ENCODE measurements at places on chromosomes 2 and 18. TPM values are rescaled to one million over a fixed set of nuclear protein-coding genes. Genes with fewer than 3 reads are reported as not detected.

The FAM168B gene
- total RNA-seq: 59.9 TPM

The NEU2 gene
- not detected for total RNA-seq

The ARHGAP15 gene
- 0.60 TPM for total RNA-seq

The FARP2 gene
- 11.9 TPM for total RNA-seq

The FSHR gene
- not detected for total RNA-seq

The SERPINB4 gene
- 0.99 TPM for total RNA-seq

The SIX3 gene
- total RNA-seq: not detected

DNA sequence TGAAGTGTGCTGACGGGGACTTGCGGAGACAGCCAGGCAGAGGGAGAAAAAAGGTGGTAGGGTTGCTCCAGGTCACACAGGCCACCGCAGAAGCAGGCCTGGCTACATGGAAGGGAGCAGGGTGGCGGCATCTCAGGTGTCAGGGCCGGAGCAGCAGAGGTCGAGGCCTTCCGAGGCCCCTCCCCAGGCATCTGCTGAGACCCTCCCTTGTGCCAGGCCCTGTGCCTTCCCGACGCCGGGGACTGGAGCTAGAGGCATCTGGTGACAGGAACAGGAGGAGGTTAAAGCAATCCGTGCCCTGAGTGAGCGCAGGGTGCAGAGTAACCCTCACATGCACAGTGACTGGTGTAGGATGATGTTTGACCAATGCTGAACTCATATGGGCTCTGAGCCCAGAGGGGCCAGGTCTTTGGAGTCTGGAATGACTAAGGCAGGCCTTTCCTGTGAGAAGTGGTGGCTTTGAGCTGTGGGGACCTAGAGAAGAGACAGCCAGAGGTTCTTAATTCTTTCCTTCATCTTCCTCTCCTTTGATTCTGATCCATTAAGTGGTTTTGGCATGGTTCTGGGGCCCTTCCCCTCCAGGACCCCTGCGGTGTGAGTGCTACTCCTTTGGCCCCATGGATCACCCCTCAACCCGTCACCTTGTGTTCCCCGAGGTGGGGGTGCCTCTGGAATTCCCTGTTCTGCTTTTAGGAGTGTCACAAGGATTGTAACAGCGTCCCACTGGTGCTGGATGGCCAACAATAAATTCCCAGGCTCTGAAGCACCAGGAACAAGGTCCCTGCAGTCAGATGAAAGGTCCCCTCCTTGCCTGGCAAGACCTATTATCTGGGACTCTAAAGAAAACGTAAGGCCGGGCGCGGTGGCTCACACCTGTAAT is 72.1 kb downstream of the KLHL29 start:
- ATAC-seq: no peak

DNA sequence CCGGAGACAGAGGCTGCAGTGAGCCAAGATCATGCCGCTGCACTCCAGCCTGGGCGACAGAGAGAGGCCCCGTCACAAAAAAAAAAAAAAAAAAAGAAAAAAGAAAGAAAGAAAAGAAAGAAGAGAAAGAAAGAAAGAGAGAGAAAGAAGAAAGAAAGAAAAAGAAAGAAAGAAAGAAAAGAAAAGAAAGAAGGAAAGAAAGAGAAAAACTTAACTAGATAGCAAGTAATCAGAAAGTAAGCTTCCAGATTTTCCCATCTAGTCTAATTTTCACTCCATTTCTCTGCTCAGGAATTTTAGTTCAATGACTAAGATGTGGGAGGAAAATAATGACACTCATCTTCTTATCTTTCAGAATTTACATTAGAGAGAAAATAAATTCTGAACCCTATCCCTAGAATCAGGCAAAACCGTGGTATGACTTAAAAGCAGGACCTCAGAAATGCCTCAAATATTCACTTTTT is 2.4 kb downstream of the GFPT1 start:
- ATAC-seq: no peak

DNA sequence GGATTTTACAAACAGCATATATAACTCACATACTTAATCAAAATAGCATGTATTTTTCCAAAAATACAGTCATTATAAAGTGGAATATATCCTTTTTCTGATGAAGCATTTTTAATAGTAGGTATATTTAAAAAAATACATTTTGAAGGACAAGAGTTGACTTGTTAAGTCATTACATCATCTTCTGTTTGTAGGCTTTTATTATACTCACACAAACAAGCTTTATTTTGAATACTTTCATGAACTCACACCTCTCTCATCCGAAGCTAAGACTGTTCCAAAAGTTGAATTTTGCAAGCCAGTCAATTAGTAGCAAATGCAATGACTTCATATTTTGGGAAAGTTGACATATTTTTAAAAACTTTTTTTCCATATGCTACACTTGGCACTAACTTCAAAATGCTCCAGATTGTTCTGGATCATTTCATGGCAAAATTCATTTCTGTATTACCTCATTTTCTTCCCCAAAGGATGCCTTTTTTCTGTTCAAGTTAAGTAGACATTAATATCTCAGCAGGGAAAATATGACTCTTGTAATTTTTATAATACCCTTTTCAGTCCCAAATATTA is 68.5 kb upstream of the WDR75 start:
- no peak for ATAC-seq

DNA sequence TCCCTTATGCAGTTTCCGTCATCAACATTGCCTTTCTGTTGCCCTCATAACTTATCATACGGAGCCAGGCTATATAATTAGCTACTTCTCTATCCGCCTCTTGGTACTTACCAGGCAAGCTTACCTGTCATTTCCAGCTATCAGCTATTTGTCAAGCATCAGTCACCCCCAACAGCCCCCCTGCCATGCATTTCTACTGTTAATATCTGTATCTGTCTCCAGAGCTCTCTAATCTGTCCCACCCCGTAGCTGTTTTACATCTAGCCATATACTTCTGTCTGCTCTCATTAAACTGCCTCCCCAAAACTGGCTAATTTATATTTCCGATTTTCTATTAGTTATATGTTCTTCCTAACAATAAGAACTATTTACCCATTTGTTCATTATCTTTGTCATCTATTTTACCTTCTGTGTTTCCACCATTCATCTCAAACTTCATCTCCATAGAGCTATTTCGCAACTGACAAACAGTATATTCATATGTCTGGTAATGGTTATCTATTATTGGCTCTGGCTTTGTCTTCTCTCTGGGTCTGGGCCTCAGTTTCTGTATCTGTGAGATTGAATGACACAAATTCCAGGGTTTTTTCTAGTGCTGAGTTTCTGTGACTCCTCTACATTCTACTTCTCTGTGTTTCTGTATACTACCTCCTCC is 9.6 kb downstream of the EMX1 start:
- no peak for ATAC-seq

DNA sequence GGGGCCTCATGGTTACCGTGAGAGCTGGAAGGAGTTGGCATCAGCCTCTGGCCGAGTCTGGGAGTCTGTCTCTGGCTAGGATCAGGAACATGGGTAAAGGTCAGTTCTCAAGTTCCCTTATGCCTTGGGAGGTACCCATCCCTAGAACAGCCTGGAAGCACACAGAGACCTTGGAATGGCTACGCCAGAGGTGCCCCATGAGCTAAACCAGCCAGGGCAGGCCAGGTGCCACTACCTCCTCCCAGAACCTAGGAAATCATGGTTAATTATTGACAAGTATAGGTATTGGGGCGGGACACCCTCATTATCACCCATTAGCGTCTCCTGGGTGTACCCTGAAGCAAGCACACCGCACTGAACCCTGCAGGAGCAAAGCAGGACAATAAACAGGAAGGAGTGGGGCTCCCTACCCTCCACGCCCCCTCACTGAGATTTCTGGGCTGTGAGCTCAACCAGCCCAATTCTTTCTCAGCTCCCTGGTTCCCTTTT is 3.0 kb upstream of the ASPRV1 start:
- no peak for ATAC-seq

DNA sequence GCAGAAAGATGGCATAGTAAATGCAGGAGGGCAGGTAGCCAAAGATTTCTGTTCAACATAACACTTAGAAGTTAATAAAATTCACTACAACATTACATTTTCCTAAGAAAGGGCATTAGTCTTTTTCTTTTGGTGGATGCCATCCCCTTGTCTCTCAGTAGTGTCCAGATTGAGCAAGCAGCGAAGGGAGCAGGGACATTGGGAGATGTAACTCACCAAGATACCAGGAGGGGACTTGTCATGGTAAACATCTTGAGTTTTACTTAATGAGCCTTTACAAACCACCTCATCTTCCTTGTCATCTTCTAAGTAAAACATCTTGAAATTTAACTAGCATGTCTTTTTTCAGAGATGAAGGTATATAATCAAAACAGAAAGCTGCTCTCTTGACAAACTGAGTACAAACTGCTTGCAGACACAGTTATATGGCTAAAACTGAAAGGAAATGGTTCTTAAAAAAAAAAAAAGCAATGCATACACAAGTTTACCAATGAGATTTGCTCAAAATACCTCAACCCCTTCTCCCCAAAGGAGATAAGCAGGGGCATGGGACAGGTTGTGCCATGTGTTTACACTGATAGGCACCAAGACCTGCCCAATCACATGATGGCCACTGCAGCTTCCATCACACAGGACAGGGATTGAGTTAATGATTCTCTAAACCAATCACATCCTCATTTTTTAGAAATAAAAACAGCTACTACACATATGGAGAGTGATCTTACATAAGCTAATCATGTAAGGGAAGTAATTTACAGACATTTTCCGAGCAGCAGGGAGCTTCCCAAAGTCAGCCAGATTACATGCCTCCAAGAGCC is 30.3 kb downstream of the LPIN2 start:
- no peak for ATAC-seq

- ATAC-seq: no peak
Observed at GRCh38 chr2:239756790-239757760, 268.1 kb downstream of the NDUFA10 start.

GRCh38 chr18:29271501-29271900 is 1094.6 kb upstream of the CDH2 start:
- peak; percentile 55 for ATAC-seq

GRCh38 chr2:237068005-237068576 is 17.6 kb upstream of the COPS8 start:
- no peak for ATAC-seq

GRCh38 chr2:195498839-195499490 is 158.1 kb upstream of the SLC39A10 start:
- no peak for ATAC-seq

DNA sequence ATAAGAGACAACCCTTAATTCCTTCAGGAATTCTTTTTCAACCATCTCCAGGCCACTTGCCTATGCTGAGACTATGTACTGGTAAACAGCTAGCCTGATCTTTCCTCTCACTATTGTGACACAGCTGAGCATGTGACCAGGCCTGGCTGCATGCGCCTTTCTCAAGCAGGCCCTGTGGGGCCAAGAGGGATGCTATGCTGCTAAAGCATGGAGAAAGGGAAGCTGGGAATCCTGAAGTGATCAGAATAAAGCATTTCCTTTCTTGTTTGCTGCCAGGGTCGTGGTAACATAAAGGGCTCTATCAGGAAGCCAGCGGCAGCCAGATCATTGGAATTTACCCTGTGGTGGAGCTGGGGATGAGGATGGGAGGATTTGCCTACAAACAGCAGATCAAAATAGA is 29.8 kb upstream of the LCLAT1 start:
- ATAC-seq: no peak

DNA sequence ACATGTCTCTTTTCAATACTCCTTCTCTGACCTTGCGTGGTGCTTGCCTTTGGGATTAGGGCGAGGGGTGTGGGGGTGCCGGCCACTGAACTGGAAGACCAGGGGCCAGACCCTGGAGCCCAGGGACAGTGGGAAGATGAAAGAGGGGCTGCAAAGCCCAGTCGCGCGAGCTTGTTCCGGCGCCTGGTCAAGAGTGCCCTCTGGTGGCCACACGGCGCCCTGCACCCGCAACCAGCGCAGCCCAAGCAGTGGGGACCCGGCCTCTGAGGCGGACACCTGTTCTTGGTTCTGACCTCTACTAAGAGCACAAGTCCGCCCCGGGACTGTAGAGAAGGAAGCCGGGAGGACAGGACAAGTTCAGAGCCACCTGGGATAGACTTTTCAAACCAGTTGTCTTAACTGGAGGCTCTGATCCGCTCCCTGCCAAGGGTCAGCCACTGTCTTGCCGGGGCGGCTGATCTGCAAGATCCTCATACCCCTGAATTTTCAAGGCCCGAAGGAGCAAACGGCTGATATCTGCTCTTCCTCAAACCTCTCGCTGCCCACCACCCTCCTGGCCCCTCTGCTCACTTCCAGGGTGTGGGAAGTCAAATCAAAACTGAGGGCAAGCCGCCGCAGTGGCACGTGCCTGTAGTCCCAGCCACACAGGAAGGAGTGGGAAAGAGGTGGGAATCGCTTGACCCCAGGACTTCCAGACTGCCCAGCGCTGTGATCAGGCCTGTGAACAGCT is 14.9 kb upstream of the MSH6 start:
- peak; percentile 83 for ATAC-seq

- ATAC-seq: peak; percentile 37
Observed at GRCh38 chr2:101036562-101036961, 34.5 kb downstream of the RPL31 start.

DNA sequence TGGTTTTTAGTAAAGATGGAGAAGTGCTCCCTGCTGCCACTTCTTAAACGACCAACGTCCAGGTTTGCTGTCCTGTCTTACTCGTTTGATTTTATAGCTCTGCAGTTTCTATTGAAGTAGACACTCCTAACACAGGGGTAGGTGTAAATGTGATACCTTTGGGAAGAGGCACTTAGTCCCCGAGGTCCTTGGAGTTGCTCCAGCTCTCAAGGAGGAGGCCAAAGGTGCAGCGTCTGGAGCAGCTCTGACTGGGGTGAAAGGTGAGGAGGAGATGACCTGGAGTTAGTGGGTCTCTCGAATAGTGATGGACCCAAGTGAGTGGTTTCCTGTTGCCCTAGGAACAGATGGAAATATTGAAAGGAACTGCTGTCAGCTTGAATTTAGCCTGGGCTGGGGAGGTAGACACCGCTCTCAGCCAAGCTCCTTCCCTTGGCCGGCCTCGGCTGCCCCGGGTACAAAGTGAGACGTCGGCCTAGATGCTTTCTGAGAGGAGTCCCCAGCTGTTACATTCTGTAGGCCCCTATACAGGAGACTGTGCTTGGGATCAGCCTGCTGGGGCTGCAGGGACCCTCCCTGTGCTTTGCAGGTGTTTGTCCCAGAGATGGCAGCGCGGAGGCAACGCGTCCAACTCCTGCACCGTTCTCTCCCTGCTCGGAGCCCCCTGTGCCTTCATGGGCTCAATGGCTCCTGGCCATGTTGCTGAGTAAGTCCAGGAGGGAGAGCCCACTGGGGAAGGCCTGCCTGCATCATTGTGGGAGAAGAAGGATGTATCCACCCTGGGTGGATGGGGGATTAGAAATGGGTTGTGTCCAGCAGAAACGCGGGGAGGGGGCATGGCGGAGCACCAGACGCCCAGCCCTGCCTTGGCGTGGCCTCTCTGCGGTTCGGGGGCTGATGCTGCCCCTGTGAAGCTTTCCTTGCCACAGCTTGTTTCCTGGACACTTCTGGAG is 5.4 kb downstream of the KHK start:
- no peak for ATAC-seq
